ENCODE measurements at places on chromosomes 7 and 10. TPM values are rescaled to one million over a fixed set of nuclear protein-coding genes. Genes with fewer than 3 reads are reported as not detected.

DNA sequence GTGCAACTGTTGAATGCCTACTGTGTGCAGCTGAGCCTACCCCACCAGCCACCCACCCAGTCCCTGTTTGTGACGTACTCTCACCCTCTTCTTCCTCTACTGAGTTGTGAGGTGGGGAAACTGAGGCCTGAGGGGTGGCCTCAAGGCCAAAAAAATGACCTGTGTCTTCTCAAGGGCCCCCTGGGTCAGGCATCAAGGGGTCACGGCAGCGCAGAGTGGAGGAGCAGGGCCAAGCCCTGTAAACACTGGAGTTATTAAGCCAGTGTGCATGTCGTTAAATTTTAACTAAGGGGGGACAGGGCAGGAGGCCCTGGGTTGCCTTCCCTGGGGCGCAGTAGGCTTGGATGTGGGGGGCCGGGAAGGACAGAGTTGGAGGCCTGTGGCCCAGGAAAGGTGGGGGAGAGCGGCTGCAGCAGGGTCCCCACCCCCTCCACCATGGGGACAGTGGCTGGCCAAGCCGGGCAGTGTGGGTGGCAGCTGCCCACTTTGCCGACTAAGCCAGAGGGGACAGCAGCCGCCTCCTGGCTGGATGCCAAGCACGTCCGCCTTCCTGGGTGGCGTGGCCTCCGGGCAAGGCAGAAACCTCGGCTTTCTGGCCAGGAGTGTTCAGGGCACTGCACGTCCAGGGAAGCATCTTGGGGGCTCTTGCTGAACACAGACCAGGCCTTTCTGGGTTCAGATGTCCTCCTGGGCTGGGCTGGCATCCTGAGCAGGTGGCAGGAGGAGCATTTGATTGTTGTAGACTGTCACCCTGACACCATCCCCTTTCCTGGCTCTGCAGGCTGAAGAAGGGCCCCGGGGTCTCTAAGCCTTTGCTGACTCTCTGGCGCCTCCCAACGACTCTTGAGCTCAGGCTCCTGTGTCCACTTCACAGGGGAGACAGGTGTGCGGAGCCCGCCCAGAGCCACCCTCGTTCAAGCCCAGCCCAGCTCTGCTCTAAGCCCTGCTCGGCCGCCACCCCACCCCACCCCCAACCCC, 1.9 kb downstream of the SLC29A4 start:
- H3K27me3 ChIP-seq, result peaks cover 3% of the 10 kb centered on the region
- no peaks in the 10 kb centered on the region for H3K36me3 ChIP-seq
- no peak overlapping the region for H3K4me3 ChIP-seq
- H3K4me1 ChIP-seq, result no peaks in the 10 kb centered on the region
- peak; percentile 86 for DNase-seq

Gene MYH16
- total RNA-seq, result under 0.01 TPM

Gene ITPRIP
- 14.8 TPM for total RNA-seq

Gene APBB1IP
- total RNA-seq, result 14.8 TPM

Gene AKR1C3
- 238 TPM for total RNA-seq
